ENCODE measurements at places on chromosomes 7 and 10.

DNA sequence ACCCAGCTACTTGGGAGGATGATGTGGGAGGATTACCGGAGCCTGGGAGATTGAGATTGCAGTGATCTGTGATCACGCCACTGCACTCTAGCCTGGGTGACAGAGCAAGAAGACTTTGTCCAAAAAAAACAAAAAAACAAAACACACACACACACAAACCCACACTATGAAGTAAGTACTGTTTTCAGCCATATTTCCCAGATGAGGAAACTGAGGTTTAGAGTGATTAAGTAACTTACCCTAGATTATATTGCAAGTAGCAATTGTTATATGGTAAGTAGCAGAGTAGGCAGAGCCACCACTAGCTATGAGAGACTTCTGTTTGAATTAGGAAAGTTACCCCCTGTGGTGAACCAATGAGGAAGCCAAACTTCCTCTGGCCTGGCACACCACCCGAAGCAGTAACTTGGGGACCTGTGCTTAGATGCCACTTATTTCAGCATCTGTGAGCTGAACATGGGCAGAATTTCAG, 61.9 kb downstream of the MCU start:
- DNase-seq = no peak

GRCh38 chr10:128000471-128001362, 93.8 kb downstream of the PTPRE start:
- DNase-seq = no peak

DNA sequence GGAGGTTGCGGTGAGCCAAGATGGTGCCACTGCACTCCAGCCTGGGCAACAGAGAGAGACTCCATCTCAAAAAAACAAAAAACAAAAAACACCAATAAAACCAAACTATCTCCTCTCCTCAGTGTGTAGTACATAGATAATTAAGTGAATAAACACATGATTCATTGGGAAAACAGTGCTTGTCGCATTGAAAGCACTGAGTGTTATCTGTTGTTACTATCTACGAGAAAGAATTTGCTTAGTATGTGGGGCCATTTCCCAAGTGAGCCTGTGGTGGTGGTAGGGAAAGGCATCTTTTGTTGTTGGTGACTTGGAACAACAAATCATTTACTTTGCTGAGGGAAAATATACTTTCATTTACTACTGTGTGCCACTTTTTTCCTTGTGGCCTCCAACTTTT, 42.6 kb downstream of the RSBN1L start:
- no peak for DNase-seq

GRCh38 chr10:101066146-101066895, 4.5 kb downstream of the KAZALD1 start:
- DNase-seq = no peak
